HepG2 (cell line): ENCODE measurements at places on chromosomes 11 and 22.

DNA sequence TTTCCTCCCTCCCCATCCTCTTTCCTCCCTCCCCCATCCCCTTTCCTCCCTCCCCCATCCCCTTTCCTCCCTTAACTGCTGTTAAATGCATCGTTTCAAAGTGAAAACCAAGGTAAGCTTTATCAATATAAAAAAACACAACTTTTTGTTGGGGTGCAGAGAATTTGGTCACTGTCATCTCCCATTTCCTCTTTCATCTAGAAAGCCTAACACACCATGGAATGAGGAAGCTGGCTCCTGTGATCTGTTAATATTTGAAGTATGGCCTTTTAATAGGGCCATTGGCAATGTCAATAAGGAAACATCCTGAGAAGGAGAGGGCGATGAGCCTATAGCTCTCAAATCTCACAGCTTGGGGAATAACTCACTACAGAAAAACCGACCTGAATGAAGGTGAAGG is 7.0 kb downstream of the EXPH5 start:
- no peak for DNase-seq

DNA sequence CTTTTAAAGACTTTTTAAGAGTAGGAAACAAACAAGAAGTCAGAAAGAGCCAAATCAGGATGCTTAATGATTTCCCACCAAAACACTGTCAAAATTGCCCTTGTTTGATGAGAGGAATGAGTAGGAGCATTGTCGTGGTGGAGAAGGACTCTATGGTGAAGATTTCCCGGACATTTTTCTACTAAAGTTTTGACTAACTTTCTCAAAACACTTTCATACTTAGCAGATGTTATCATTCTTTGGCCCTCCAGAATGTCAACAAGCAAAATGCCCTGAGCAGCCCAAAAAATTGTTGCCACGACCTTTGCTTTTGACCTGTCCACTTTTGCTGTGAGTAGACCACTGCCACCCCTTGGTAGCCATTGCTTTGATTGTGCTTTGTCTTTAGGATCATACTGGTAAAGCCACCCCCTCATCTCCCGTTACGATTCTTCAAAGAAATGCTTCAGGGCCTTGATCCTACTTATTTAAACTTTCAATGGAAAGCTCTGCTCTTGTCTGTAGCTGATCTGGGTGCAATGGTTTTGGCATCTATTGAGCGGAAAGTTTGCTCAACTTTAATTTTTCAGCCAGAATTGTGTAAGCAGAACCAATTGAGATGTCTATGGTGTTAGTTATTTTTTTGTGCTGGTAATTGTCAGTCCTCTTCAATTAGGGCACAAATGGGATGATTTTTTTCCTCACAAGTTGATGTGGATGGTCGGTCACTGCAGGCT is 67.2 kb downstream of the ADM start:
- DNase-seq, result no peak

- no peak for DNase-seq
These were observed 1413.5 kb upstream of the RAG2 start for GRCh38 chr11:38011496-38011895.

- no peak for DNase-seq
These were observed 390 bp upstream of the TMEM151A start for GRCh38 chr11:66291303-66291705.
